Mammary epithelial cell (primary cell): ENCODE measurements at places on chromosomes 12 and 14. TPM values are rescaled to one million over a fixed set of nuclear protein-coding genes. Genes with fewer than 3 reads are reported as not detected.

Gene SNRPF
- polyA plus RNA-seq: 32.5 TPM

DNA sequence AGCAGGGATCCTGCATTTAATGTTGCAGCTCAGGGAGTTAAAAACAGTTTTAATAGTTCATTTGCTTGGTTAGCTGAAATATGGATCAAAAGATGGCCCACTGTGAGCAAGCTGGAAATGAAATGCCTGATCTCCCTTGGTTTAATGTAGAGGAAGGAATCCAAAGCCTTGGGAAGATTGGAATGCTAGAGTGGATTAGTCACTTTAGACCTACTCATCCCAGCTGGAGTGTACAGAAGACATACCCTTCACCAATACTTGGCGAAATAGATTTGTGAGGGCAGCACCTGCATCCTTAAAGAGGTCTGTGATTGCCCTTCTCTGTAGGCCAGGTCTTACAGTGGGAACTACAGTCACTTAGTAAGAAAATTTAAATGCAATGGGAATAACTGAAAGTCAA is 58.0 kb upstream of the KRAS start:
- no peak for DNase-seq

GRCh38 chr14:60311417-60311816 is 62.4 kb downstream of the PPM1A start:
- peak; percentile 11 for DNase-seq

Gene EXD2
- polyA plus RNA-seq: 16.1 TPM

DNA sequence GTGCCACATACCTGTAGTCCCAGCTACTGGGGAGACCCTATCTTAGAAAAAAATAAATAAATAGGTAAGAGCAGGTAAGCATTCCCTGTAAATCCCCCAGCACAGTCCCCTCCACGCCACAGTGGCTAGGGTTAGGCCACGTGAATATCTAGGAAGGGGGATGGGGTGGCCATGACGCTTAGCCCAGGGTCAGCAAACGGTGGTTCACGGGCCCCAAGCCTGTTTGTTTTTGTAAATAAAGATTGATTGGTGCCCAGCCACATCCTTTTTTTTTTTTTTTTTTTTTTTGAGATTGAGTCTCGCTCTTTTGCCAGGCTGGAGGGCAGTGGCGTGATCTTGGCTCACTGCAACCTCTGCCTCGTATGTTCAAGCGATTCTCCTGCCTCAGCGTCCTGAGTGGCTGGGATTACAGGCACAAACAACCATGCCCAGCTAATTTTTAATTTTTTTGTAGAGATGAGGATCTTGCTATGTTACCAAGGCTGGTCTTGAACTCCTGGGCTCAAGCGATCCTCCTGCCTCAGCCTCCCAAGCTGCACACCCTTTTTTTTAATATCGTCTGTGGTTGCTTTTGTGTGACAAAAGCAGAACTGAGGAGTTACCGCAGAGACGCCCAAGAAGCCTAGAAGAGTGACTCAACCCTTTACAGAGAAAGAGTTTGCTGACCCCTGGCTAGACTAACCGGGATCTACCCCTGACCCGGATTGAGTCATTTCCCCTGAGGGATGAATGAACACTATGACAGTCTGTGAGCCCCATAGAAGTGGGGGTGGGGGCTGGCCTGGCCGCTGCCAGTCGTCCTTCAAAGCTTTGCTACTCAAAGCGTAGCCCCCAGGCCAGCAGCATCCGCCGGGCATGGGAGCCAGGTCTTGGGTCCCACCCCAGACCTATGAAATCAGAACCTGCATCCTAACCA is 113.7 kb upstream of the NCOR2 start:
- DNase-seq: peak; percentile 97

Gene ZNF10
- polyA plus RNA-seq: 2.5 TPM

DNA sequence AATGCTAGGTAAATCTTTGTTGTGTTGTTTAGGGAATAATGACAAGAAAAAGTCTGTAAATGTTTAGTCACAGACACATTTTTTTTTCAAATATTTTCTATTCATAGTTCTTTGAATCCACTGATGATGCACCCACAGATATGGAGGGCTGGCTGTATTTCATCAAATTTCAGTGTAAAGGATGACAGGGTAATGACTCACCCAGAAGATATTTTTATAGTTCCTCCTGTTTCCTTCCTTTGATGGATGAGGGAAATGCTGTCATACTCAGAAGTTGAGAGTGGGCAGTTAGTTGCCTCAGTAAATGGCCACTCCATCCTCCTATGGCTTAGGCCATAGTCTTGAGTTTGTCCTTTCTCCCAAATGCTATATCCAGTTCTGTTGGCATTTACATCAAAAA is 76.9 kb upstream of the REP15 start:
- peak; percentile 87 for DNase-seq

GRCh38 chr14:71532344-71532743 is 399.9 kb upstream of the RGS6 start:
- DNase-seq: no peak

DNA sequence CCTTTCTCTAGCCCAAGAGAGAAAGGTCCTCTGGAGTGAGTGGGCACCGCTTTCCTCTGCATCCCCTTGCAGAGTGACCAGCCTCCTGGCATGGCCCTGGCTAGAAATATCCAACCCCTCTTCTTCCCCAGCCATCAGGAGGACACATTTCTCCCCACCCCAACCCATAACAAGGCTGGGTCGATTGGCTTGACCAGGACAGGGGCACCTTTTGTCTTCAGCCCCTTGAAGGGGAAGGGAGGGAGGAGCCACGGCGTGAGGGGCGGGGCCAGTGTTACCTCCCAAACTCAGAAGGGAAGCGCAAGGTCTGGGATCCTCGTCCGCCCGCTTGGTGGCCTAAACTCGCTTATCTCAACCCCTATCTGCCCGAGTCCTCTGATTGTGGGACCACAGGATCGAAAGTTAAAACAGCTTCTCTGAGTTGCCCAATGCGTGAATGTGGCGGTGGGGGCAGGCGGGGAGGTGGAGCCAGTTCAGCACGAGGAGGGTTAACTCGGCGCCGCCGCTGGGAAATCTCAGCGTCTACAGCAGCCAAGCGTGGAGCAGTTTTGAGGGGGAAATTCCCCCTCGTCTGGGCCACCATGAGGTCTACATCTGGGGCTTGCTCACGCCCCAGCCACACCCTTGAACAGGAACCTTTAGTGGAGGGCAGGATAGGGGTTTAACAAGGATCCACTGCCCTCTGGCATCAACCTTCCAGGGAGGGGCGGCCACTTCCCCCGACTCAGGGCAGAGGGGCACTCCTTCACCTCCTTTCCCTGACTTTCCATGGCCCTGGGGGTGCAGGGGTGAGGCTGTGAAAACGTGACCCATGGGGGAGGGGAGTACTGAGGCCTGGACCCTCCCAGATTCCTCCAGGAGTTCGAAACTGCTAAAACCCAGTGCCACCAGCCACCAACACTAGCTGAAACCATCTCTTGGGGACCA is 795 bp downstream of the STAT6 start:
- DNase-seq: peak; percentile 60

Gene CEP128
- 3.3 TPM for polyA plus RNA-seq

Gene ACSM4
- polyA plus RNA-seq: not detected

Gene HELB
- 0.79 TPM for polyA plus RNA-seq

GRCh38 chr12:67647799-67648520 is 585 bp upstream of the DYRK2 start:
- DNase-seq: peak; percentile 80

Gene PRR4
- polyA plus RNA-seq: 9.3 TPM

GRCh38 chr14:96662116-96662970 is 134.8 kb upstream of the VRK1 start:
- no peak for DNase-seq

DNA sequence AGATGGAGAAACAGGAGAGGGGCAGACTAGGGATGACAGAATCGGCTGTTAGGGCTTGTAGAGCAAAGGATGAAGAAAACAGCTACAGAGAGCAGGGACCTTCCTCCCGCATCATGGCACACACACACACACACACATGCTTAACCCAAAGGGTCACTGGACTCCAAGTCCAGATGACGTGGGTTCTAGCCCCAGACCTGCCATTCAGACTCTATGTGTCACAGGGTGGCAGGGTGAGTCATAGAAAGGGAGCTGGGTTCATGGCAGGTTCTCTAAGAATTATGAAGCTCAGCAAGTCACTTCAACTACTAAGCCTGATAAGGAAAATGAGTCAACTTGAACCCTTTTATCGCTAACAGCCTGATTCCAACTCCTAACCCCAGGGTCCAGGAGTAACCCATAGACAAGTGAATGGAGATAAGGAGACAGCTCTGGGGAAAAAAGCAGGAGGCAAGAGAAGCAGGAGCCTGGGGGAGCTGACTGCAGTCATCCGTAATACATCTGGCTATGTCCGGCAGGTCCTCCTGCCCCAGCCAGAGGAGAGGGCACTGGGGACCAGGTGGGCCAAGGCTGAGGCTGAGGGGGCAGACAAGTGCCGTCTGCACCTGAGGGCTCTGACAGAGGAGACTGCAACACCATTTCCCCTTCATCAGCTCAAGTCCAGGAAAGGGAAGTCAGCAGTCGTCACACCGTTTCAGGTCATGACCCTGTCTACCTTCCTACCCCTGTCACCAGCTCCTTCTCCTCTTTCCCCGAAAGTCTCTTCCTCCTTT is 3.6 kb upstream of the TNFRSF1A start:
- peak; percentile 81 for DNase-seq

Gene DHRS2
- polyA plus RNA-seq: 0.46 TPM

DNA sequence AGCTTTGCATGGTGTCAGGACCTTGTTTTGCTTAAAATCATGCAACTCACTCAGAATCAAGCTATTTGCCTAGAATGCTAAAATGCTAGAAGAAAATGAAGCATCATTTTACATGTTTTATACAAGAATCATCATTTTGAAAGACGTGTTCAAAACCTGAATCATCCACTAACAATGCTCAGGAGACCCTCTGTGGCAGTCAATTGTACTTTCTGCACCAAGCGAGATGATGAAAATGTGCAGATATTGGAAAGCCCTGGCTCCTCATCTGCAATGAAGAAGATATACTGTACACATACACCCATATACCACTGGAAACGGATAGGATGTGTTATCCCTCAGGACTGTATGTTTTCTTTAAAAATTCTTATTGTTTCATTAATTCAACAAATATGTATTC is 92.7 kb downstream of the DYRK2 start:
- no peak for DNase-seq

GRCh38 chr12:121713257-121713777 is 765 bp downstream of the TMEM120B start:
- DNase-seq: no peak

GRCh38 chr12:111094157-111095010 is 174.0 kb upstream of the MYL2 start:
- DNase-seq: no peak

Gene RD3L
- not detected for polyA plus RNA-seq

DNA sequence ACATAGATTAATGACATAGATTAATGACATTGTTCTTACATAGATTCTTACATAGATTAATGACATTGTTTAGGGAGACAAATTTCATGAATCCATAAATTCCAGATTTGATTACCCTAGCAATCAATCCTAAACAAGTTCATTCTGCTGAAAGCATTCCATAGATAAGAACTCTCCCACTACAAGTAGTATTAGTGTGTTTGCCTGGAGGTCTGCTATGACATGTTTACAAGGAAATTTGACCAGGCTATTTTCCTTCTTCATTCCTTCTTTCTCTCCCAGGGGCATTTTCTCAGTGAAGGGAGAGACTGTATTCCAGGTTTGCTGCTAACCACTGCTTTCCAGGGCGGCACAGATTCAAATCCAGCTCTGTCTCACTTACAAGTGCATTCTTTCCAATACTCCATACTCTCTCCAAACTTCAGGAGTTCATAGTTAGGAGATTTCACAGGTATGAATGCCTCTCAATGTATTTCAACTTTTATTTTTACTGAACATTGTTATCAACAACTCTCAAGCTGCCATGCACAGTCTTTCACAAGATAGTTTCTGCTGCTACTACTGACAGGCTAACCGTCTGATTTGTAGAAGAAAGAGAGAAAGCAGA is 134.5 kb downstream of the SLC38A1 start:
- no peak for DNase-seq

- peak; percentile 83 for DNase-seq
Observed at GRCh38 chr12:124740691-124741137, 123.0 kb downstream of the SCARB1 start.

DNA sequence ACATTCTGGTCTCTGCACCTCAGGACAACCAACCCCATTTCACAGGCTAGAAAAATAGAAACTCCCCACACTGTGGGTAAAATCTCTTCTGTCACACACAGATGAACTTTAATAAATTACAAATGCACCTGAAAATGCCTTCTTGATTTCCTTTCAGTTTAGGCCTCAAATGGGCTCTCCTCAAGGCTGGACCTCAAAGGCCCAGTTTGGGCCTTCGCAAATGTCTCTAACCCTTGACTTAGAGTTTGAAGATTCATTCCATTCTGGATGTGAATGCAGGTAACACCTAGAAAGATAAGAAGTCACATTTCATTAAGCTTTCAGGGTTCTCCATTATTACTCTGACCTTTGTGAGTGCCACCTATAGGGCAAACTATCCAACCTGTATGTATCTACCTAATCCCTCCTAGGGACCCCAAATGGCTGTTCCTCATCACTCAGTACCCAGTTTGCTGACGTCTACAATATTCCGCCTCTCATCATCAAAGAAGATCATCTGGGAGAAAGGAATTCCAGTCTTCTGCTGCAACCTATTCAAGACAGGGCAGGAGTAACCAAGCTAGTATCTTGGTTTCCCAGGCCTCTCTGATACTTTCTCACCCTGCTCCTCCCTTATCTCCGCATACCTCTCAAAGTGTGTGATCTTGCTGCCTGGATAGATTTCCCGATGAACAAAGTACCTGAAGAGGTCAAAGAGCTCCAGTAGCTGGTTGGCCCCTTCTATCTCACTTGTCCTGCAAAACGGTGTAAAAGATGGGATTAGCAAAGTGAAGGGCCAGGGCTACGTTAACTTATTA is 776 bp upstream of the CHMP4A start:
- DNase-seq: no peak

- DNase-seq: no peak
Observed at GRCh38 chr12:105423921-105424320, 93.4 kb downstream of the C12orf75 start.

GRCh38 chr14:89241257-89241656 is 175.8 kb downstream of the FOXN3 start:
- no peak for DNase-seq

Gene RIPK3
- 0.06 TPM for polyA plus RNA-seq

DNA sequence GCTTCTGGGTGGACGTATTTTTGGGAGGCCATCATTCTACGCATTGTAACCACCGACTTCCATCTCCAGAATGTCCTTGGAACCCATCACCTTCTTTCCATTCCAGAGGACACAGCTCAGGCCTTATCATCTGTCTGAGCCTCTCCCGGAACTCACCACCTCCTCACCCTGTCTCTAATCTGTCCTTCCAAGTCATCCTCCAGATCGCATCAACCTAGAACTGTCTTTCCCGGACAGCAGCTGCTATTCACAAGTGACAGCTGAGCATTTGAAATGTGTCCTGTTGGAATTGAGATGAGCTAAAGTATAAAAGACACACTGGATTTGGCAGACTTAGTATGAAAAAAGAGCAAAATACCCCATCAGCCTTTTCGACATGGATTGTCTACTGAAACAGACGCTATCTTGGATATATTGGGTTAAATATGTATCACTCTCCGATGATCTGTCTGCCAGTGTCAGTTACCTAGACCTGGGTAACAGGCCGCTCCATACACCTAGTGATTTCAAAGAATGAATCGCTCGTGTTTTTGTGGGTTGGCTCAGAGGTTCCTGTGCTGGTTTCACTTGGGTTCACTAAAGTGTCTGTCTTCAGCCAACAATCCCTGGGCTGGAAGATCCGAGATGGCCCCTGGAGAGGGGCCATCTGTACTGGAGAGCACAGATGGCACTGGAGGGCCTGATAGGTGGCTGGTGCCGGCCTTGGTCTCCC is 104.4 kb upstream of the RFLNA start:
- DNase-seq: no peak

GRCh38 chr12:4271717-4272423 is 1.7 kb upstream of the CCND2 start:
- peak; percentile 79 for DNase-seq
